ENCODE measurements at places on chromosomes 13 and 19.
A peak's percentile ranks its signal among the peaks of the same experiment; 100 is the strongest.

- DNase-seq: no peak
Measured at GRCh38 chr19:17184371-17184841, 30.8 kb upstream of the USE1 start.

- no peak for DNase-seq
Measured at GRCh38 chr13:64066711-64067110, 2651.1 kb upstream of the PCDH20 start.

DNA sequence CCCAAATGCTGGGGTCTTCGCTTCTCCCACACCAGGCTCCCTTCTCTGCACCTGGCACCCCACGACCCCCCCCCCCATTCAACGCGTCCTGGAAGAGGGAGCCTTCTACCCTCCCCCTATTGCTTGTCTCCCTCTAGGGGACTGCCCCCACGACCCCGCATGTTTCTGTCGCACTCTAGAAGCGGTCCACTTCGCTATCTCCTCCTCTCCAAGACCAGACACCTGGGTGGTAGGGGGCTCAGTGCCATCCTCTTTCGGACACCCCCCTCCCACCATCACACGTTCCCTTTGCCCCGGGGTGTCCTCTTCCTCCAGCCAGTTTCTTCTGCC, 1.5 kb downstream of the TGFB1 start:
- DNase-seq: no peak

GRCh38 chr13:51970349-51970748, 40.9 kb downstream of the ATP7B start:
- DNase-seq: no peak

DNA sequence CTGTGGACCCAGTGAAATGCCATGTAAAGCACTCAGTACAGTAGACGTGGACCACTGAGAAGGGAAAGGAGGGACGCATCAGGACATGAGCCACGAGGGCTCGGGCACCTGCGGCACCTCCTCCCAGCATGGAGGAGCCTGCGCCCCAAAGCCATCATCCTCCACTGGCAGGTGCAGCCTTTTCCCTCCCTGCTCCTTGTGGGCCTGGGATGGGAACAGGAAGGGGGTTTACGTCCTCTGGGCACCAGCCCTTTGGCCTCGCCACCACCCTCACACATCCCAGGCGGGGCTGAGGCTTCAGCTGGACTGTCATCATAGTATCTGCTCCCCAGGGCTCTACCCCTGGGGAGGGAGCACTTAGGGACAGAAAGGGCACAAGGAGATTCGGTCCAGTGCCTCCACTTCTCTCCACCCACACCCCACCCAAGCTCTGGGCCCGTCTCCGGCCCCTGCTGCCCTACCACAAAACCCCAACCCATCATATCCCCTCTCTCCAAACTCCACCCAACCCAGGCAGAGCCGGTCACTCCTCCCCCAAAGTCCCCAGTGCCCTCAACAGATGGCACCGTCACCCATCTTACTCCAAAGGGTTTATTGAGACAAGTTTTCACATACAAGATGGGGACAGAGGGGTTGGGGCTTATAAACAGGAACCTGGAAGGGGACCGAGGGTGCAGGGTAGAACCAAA, 2.2 kb upstream of the PRKD2 start:
- no peak for DNase-seq

DNA sequence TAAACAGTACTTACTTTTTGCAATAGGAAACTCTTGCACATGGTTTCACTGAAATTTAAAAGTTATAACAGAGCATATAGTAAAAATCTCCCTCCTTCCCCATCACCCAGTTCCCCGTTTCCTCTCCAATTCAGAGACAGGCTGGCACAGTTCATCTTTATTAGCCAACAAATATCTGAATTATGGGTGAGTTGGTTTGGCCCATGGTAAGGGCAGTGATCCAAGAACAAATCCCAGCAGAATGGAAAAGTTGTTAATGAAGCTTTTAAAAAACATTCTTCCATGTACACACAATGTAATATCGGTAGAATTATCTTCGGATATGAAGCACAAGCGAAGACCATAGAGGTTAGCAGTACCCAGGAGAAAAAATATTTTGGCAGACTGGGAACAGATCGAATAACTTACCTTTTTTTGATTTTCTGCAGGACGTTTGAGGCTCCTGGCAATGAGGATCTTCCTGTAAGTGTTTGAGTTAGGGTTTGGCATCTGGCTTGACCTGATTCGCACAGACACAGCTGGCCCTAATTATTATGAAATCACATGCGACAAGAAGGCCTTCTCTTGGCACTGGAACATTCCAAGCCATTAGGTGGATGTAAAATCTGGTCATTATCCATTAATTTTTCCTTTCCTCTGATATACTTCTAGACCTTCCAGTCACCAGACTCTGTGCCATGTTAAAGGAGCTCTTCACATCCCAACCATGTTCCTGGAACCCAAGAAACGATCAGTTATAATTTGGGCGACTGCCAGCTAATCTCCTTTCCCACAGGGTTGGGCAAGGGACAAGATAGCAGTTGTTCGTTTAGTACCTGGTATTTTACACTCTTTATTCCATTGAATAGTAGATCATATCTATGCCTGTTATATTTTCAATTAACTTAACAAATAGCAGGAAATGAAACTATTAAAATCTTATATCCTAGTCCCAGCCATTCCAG, 139.4 kb upstream of the TSC22D1 start:
- no peak for DNase-seq

GRCh38 chr13:50636007-50636704, 207.3 kb downstream of the DLEU7 start:
- peak; percentile 75 for DNase-seq

DNA sequence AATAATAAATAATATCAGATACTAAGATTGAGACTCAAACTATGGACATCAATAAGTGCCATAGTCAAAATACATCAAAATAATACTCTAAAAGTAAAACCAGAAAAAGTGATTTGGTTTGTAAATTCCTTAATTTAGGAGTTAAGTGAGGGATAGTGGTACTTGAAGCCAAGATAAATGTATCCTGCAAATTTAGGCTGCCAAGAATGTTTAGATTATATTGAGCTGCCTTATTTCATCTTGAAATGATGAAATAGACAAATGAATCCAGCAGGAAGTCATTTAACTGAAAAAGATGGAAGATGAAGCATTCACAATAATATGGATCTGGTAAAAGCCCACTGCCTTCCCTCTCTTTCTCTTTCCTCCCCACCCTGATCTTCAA, 112.3 kb downstream of the LRCH1 start:
- no peak for DNase-seq

DNA sequence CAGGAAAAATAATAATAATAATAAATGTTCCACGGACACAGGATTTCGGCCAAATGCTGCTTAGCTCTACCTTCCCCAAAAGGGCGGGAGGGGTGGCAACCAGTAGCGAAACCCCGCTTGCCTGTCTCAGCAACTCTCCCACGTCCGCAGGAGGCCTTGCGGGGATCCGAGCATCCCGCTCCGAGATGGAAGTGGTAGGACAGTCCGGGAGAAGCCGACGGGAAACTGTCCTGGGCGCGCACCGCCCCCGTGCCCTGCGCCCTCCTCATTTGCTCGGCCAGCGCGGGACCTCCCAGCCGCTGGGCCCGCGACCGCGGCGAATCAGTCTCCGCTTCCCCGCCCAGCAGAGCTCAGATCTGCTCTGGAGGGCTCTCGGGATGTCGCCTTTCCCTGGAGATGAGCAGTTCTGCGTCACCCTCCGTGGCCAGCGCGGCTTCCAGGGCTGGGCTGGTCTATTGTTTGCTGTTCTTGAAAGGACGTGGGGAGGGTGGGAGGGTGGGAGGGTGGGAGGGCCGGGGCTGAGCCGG, 48.9 kb upstream of the PABPC3 start:
- DNase-seq: no peak

DNA sequence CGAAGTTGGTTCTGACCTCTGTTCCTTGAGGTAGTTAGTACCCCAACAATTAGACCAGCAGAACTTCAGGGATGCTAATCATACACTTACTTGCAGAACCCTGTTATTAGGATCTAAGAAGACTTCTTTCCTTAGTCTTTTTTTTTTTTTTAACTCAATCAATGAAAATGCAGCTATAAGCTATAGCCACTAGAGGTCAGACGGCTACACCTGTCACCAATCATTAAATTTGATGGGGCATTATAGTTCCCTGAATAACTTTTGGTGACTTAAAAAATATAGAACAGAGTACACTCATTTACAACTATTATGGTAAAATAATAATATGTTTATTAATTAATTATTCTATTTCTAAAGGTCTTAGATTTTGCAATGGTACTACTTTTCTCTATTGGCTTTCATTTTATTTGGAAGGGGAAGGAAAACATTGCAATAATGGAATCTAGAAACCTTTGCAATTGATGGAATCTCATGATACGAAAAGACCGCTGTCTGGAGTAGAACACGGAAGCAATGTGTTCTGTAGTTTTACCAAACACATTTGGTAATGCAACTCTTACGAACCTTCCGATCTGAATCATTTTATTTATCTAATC, 483.2 kb downstream of the DIAPH3 start:
- DNase-seq: no peak

GRCh38 chr13:85108356-85108755, 690.9 kb downstream of the SLITRK6 start:
- no peak for DNase-seq

DNA sequence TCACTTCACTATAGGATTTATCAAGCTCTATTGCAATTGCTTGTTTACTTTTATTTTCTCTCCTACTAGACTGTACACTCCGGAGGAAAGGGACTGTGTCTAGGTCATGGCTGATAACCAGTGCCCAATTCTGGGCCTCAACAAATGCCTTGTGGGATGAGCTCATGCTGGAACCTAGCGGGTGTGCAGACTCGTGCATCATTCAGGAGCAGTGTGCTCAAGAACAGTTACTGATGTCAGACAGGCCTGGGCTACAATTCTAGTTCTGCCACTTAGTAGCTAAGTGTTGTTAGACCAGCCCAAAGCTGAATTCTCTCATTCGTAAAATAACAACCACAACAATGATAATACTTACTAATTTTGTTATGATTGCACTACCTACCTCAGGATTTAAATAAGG, 95.4 kb downstream of the CYSLTR2 start:
- no peak for DNase-seq

DNA sequence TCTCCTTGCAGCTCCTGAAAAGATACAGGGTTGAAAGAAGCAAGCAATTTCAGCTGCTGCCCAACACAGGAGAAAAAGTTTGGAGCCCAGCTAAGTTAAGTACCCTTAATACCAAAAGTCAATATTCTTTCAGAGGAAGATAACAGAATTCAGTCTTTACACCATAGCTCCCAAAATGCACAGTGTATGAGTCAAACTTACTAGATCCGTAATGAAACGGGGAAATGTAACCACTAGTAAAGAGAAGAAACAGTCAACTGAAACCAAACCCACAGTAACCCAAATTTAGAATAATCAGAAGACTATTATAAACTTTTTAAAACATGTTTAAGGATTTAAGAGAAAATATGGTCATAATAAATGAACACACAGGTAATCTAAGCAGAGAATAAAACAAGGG, 45.2 kb downstream of the SUCLA2 start:
- DNase-seq: no peak

GRCh38 chr13:34620862-34621261, 321.2 kb upstream of the NBEA start:
- DNase-seq: no peak

GRCh38 chr13:66071029-66071428, 1159.1 kb downstream of the PCDH9 start:
- no peak for DNase-seq

- DNase-seq: no peak
Measured at GRCh38 chr19:55305983-55306562, 19.1 kb downstream of the TMEM150B start.

- DNase-seq: no peak
Measured at GRCh38 chr19:55315956-55316525, 9.1 kb downstream of the TMEM150B start.

DNA sequence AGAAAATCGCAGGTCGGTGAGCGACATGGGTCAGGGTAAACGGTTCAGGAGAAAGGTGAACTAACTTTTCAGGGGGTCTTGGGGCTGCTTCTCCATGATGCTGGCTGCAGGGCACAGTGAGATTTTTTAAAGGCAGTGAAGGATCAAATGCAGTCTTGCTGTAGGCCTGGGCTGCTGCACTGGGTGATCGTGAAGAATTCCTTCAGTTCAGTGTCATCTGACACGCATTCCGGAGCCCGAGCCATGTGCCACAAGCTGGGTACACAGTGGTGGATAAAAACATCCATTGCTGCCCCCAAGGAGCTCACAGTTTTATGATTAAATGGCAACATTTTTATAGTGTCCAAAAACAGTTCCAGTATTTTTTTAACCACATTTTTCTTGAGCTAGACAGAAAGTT, 56.3 kb upstream of the GPR12 start:
- DNase-seq: no peak

GRCh38 chr13:113764793-113765563, 6.0 kb downstream of the TMEM255B start:
- no peak for DNase-seq

GRCh38 chr19:45876161-45876410, 9.9 kb downstream of the IRF2BP1 start:
- DNase-seq: no peak

GRCh38 chr19:5624741-5625278, 1.9 kb downstream of the SAFB start:
- no peak for DNase-seq

- DNase-seq: no peak
Measured at GRCh38 chr19:30445385-30445784, 73.2 kb downstream of the ZNF536 start.

- no peak for DNase-seq
Measured at GRCh38 chr13:30145709-30146367, 161.5 kb downstream of the KATNAL1 start.

GRCh38 chr13:41915081-41915480, 45.8 kb downstream of the VWA8 start:
- no peak for DNase-seq

- DNase-seq: no peak
Measured at GRCh38 chr13:96673825-96674224, 320.5 kb downstream of the OXGR1 start.

- DNase-seq: no peak
Measured at GRCh38 chr19:20928371-20928770, 5.3 kb downstream of the ZNF85 start.

DNA sequence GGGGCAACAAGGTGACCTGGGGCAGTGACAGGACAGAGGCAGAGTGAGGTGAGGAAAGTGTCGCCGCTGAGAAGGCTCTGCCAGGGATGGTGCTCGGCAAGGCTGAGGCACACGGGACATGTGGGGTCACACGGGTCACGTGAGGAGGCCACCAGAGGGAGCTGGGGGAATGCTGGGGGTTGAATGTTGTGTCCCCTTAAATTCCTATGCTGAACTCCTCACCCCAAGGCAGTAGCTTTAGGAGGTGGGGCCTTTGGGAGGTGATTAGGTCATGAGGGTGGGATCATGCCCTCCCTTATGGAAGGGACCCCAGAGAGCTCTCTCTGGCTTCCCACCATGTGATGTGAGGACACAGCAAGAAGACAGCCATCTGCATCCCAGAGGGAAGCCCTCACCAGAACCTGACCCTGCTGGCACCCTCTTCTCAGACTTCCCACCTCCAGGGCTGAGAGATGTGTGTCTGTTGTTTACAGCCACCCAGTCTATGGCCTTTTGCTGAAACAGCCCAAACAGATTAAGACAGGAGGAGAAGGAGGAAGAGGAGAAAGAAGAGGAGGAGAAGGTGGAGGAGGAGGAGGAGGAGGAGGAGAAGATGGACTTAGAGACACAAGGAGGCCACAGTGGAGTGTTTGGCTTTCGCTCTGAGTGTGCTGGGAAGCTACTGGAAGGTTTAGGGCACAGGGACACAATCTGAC, 35.4 kb downstream of the RFX2 start:
- DNase-seq: no peak
